ENCODE measurements at places on chromosomes 3 and 15. TPM values are rescaled to one million over a fixed set of nuclear protein-coding genes. Genes with fewer than 3 reads are reported as not detected.

- no peak for DNase-seq
Measured at GRCh38 chr3:125386811-125387210, 11.7 kb upstream of the ZNF148 start.

- no peak for DNase-seq
Measured at GRCh38 chr3:71994203-71994602, 209.3 kb upstream of the PROK2 start.

HIGD2B gene
- total RNA-seq, result not detected

DNA sequence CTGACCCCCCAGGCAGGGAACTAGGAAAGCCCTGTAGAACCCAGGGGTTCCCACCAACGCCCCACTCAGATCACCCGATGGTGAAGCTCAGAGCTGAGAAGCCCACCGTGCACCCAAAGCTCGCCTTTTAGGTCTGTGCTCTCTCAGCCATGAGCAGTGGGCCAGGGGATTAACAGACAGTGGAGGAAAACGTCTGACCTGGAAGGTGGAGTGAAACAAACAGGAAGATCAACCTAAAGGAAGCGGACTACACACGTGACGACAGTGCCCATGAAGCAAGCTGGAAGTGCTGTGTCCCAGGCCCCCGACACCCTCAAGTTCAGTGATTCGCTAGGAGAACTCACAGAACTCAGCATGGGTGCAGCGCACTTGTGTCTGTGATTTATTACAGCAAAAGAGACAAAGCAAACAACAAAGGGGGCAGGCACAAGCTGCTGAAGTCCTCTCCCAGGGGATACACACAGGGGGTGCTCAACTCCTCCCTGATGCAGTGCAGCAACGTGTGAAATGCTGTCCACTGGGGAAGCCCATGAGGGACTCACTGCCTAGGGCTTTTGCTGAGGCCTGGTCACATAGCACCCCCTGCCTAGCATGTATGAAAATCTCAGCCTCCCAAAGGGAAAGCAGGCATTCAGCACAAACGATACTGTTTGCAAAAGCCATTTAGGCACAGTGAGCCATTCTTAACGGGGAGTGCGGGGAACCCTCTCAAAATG lies 43.5 kb downstream of the CFAP92 start:
- DNase-seq, result no peak

DNA sequence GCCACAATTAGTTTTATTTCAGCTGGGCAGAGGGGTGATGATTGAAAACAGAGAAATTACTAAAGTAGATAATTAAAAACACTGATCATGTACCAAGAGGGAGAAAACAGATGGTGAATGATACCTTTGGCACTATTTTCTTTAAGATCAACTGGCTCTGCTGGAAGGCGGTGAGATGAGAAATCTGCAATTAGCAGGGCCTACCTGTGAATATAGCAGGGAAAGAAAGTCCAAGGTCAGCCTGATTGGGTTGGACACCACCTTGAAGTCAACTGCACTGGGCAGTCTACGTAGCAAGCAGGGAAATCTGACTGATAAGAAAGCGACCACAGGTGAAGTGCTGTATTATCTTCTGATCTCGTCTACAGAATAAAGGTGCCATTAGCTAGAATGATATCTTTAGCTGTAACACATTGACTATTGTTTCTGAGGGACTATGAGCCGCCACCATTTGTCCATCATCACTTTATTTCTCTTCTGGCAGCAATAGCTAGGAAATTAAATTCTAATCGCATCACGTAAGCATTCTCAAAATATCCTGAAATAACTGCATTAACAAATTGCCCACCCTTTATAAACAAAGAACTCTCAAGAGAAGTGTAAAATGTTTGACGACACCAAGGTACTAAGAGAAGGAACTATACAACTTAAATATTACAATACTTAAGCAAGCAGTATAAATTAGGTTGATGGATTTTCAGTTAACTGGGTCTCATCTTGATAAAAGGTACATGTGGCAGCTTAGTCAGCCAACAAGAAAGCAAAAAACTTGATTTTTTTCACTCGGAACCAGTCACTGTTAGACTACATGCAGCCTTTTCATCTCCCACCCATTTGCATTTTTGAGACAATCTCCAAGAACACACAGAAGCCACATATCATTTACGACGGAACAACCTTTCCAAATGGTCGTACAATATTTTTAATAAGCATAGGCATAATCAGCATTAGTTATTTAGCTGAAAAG lies 1.3 kb downstream of the NEDD4 start:
- DNase-seq, result no peak

DNA sequence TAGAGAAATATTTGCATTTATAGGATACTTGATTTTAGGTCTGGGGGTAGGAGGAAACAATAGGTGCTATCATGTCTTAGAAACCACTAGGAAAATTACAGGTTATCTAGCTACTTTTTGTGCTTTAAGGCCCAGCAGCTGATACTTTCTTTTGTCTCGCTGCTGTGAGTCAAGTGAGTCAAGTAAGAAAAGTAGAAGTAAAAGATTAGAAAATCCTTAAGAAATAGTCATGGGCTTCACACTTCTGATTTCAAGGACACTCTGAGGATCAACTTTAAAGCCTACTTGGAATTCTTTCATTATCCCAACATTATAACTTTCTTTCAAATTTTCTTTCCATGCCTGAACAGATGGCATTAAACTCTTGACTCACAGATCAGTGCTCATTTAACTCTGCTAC lies 95.2 kb upstream of the RBMS3 start:
- DNase-seq, result no peak

NANOGP8 gene
- not detected for total RNA-seq

Measured in Peyer's patch (tissue), 4 donors.